Panc1 (cell line): ENCODE measurements at places on chromosomes 16 and 17. TPM values are rescaled to one million over a fixed set of nuclear protein-coding genes. Genes with fewer than 3 reads are reported as not detected.

Gene IL32
- 17.1 TPM for total RNA-seq

Gene PRAC1
- not detected for total RNA-seq

Gene C16orf96
- 0.15 TPM for total RNA-seq

Gene HBA1
- 4.4 TPM for total RNA-seq

Gene CDRT15L2
- total RNA-seq = not detected

Gene LAT
- 3.7 TPM for total RNA-seq

Gene MSI2
- total RNA-seq = 38.5 TPM

Gene PRR29
- 0.10 TPM for total RNA-seq
